ENCODE measurements at places on chromosomes 12 and 14.

GRCh38 chr14:56341766-56342493 lies 223.7 kb downstream of the PELI2 start:
- no peak for ATAC-seq

DNA sequence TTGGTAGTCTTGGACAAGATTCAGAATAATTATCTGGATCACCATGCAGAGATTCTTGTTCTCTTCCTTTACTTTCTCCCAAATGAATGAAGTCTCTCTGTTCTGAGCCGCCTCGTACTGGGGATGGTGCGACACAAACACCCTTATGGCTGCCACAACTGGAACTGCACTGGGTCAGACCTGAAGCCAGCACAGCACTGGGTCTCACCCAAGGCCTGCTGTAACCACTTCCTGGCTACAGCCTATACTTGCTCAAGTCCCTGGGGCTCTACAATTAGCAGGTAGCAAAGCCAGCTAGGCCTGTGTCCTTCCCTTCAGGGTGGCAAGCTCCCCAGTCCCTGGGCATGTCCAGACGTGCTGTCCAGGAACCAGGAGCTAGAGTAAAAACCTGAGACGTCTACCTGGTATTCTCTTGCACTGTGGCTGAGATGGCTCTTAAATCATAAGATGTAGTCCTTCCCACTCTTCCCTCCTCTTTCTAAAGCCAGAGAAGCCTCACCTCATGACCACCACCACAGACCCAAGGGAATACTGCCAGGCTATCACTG lies 27.6 kb downstream of the IFNG start:
- ATAC-seq: no peak

- no peak for ATAC-seq
Measured at GRCh38 chr12:6450091-6450868, 1.6 kb upstream of the TAPBPL start.

- ATAC-seq: no peak
Measured at GRCh38 chr12:58408516-58408915, 467.1 kb downstream of the ATP23 start.

DNA sequence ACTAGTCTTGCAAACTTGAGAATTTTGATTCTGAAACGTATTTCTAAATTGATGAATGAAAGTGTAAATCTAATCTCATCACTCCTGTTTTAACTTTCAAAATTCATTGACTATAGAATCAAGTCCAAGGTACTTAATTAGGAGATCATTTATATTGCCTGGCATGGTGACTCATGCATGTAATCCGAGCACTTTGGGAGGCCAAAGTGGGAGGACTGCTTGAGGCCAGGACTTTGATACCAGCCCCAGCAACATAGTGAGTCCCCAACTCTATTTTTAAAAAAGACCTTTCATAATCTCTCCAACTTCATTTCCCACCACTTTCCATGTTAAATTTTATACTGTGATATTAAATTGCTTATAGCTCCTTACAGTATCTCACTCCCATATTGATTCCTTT lies 3.0 kb upstream of the MIPOL1 start:
- ATAC-seq: no peak

DNA sequence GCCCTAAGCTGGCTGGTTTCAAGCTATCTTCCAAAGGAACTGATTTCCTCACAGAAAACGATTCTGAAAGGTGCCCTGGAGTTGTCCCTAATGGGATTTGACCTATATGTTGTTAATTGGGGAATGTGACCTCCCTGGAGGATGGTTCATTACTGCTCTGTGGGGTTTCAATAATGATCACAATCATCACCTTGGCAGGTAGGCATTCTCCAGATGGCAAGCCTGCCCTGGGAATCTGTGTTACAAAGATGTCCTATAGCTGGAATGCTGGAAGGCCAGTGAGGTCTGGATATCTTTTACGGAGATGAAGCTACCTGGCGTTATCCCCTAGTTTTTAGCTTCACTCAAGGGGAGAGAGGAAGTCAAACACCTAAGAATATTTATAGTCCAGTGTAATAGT lies 167.6 kb downstream of the TTC8 start:
- ATAC-seq: no peak

DNA sequence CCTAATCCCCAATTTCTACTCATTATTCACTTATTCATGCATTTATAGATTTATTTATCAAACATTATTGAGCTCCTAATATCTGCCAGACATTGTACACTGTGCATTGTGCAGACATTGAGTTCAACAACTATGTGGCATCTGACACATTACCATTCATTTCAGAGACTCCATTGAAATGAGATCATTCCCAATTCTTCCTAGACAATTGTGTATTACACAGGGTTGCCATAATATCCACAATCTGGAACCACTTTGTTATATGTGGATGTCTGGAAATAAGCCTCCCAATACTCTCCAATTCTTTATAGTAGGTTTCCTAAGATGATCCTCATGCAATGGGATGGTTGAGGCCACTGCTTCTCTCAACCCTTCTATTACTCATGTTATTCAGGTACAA lies 165.0 kb downstream of the OTOGL start:
- ATAC-seq: no peak

- no peak for ATAC-seq
Measured at GRCh38 chr12:25950329-25951115, 8.0 kb upstream of the RASSF8 start.

DNA sequence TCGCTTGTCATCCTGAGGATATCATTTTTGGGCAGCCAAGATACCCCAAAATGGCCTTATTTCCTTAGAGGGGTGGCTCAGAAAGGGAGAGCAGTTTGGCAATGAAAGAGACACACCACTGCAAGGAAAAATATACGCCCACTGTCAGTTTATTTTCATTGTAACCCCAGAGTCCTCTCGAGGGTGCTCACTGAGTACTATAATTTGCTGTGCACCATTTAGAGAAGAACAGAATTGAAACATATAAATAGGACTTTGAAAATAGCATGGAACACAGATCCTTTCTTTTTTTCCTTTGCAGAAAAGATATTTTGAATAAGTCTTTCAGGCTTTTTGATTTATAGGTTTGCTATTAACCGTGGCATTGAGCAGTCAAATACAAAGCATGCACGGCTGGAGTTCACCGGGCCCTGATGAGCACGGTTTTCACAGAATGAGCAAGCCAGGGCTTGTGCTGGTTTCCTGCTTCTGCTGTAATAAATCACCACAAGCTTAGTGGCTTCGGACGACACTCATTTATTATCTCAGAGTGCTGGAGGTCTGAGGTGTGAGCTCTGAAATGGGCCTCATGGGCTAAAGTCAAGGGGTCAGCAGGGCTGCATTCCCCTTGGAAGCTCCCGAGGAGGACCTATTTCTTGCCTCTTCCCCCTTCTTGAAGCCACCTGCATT lies 152.3 kb downstream of the ZNF664 start:
- peak; percentile 42 for ATAC-seq

DNA sequence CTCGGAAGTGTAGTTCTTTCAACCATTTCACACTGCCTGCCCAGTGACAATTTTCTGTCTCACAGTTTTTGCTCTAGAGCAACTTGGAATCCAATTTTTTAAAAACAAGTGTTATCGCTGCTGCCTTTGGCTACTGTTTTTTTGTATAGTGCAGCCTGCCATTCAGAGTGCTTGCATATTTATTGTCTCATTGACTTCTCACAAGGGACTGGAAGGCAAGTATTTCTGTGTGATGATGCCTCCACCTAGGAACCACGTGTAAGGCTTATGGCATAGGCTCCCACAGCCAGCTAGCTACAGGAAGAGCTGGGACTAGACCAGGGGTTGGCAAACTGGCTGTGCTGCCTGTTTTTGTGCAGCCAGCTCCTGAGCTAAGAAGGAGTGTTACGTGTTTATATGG lies 903 bp downstream of the PARPBP start:
- no peak for ATAC-seq

GRCh38 chr14:34270361-34270760 lies 191.7 kb downstream of the SPTSSA start:
- no peak for ATAC-seq

DNA sequence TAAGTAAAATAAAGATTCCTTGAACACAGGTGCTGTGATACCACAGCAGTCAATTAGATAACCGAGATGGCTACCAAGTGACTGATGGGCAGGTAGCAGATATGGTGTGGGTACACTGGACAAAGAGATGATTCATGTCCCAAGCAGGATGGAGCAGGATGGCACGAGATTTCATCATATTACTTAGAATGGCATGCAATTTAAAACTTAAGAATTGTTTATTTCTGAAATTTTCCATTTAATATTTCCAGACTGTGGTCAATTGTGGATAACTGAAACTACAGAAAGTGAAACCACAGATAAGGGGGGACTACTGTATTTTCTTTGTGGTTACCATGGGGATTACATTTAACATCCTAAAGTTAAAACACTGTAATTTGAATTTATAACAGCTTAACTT lies 7.5 kb upstream of the ZFP36L1 start:
- ATAC-seq: no peak

- ATAC-seq: no peak
Measured at GRCh38 chr14:100677554-100678468, 48.9 kb upstream of the DLK1 start.

- ATAC-seq: no peak
Measured at GRCh38 chr14:99067927-99068326, 204.1 kb downstream of the BCL11B start.

- no peak for ATAC-seq
Measured at GRCh38 chr12:90027889-90028634, 319.4 kb upstream of the ATP2B1 start.

DNA sequence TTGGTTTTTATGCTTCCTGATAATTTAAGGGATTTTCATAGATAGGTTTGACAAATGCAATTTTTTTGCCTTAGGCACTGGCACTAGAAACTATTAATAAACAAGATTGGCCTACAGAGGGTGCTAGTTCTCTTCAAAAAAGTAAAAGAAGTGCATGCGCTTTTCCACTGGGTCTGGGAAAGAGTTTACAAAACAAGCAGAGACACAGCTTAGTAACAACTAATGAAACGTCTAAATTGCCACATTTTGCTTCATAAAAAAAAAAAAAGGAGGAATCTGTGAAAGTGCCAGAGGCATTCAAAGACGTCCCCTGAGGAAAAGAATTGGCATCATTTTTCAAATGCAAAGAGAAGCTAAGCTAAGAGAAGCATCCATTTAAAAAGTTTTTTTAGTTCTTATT lies 58.3 kb upstream of the EEA1 start:
- ATAC-seq: no peak

DNA sequence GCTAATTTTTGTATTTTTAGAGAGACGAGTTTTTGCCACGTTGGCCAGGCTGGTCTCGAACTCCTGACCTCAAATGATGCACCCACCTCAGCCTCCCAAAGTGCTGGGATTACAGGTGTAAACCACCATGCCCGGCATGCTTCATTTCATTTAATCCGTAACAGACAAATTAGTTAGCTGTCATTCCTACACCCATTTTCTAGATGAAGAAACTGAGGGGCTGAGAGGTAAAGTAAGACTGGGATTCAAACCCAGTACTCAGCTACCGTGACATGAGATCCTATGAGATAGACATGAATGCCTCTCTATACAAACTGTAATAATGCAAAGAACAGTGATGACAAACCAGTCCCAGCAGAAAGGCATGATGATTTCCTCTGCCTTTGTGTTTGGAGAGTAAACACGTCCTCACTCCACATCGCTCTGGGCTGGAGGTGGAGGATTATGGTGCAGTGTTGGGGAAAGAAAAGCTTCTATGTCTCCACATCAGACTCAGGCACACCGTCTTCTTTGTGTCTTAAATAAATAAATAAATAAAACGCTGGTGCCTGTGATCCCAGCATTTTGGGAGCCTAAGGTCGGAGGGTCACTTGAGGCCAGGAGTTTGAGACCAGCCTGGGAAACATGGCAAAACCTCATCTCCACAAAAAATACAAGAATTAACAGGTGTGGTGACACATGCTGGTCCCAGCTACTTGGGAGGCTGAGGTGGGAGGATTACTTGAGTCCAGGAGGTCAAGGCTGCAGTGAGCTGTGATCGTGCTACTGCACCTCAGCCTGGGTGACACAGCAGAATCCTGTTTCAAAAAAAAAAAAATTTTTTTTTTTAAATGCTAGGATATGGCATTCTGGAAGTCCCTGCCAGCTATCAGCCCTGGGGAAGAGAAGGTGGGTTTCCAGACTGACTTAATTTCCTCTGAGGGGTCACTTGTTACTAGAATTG lies 10.5 kb downstream of the VSX2 start:
- ATAC-seq: no peak

GRCh38 chr12:50786498-50787231 lies 22.8 kb downstream of the ATF1 start:
- ATAC-seq: no peak

- ATAC-seq: no peak
Measured at GRCh38 chr14:90728951-90729350, 87.3 kb downstream of the TTC7B start.

GRCh38 chr14:29454026-29454693 lies 473.5 kb downstream of the PRKD1 start:
- no peak for ATAC-seq

DNA sequence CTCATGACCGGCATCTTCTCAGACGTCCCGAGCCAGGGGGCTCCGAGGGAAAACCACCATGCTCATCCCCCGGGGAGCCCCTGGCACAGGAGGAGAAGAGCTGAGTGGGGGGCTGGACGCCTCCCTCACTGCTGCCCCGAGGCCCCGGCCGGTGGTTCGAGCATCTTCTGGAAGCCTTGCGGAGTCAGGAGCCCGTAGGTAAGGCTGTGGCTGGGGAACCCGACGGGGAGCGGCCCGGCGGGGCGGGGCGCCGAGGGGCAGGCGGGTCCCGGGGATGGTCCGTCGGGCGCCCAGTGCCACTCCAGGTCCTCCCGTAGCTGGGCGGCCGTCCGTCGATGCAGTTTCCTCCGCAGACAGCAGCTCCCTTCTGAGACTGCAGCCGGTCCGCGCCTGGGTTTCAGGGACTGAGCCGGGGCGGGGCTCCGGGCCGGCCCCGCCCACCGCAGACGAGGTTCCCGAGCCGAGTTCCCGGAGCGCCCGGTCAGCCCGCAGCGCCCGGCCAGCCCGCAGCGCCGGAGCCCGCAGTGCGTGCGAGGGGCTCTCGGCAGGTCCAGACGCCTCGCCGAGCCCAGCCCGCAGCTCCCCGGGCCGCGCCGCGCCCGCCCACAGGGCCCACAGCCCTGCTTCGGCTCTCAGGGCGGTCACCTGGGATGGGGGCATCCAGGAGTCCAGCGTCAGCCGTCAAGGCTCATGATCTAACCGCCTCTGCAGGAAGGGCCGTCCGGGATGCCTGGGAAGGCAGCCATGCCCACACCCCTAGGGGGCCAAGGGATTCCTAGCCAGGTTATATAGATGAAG lies at the start of gene PGF:
TSS of gene PGF (minus strand) at position 369 of the 798 bp plus-strand sequence. CDS start at position 14, 355 bp downstream.
- peak; percentile 83 for ATAC-seq

DNA sequence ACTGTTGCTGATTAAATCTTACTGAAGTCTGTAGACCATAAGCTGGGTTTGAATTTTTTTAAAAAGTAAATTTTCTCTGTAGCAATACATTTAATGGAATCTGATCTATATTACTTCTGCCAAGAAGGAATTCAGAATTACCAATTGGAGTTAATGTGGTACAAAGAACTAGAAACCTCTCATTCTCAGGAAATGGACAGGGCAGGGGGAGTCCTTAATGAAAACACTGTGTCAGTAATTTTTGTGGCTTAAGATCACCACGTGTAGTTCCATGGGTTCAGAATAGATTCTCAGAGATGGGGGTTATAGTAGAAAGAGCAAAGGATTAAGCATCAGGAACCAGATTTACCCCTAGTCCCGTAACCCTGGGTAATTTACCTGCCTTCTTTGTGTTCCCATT lies 30.3 kb downstream of the FBXL14 start:
- ATAC-seq: no peak

All from activated T-helper 17 cell treated with anti-CD3 and anti-CD28 coated beads, Interleukin-2, amount 50 U/mL, for 72 hours (primary cell).